Esophagus muscularis mucosa (tissue), 4 donors: ENCODE measurements at places on chromosomes 2 and 18. TPM values are rescaled to one million over a fixed set of nuclear protein-coding genes. Genes with fewer than 3 reads are reported as not detected.

DNA sequence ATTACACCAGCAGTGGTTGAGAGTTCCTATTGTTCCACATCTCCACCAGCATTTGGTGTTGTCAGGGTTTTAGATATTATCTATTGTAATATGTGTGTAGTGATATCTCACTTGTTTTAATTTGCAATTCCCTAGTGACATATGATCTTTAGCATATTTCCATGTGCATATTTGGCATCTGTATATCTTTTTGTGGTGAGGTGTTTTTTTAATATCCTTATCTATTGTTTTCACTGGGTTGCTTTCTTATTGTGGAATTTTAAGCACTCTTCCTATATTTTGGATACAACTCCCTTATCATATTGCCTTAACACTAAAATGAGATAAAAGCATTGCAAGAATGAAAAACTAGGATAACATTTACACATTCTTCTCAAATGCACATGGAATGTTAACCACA is 453.9 kb upstream of the FSIP2 start:
- DNase-seq: no peak

DNA sequence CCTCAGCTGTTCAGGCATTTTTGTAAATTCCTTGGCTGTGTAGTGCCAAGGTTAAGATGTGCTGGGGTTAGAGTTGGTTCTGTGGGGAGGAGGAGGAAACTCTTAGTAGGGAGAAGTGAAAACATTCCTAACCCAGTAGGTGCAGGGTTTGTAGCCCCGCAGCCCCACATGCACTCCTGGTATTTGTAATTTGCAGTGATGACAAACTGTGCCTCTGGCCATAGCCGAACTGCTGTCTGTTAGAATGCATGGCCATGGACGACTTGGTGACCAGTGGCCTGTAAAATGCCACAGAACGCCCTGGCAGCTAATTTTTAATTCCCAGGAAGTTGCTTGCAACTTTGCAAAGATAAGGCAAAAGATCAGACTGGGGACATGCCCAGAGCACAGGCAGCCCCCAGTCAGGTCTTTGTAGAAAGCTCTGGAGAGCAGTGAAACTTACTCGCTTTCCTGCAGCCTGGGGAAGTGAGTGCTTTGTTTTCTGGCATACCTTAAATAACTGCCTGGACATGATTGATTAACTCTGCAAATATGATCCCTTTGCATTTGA is 38.4 kb downstream of the LYPD6B start:
- DNase-seq: no peak

CD207 gene
- 0.26 TPM for total RNA-seq

DNA sequence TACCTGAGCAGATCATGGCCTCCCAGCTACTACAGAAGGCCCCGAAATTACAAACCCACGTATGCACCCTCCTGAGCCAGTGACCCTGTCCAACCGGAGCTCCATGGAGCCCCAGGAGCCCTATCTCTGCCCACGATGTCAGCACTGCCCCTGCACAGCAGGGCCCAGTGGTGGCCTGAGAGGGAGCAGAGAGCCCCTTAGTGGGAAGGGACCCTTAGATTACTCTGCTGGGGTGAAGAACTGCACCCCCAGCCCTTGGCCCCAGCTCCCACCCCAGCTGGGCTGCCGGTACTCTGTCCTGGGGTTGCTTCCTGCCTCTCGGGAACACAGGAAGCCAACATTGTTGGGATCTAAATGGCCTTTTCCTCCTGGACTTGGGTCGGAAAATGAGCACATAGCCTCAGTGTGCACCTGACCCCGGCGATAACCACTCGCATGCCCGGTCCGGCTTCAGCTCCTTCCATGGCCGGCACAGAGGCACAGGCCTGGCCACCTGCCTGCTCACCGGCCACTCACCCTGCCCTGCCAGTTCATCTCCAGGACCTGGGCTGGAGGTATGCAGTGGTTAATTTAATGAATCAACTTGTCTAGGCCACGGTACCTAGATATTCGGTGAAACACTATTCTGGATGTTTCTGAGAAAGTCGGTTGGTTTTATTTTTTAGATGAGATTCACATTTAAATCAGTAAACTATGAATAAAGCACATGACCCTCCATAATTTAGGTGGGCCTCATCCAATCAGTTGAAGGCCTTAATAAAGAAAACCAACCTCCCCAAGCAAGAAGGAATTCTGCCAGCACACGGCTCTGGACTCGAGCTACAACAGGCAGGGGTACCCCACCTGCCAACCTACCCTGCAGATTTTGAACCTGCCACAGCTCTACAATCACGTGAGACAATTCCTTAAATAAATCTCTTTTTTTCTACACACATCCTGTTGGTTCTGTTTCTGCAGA is 19.2 kb downstream of the TNS1 start:
- no peak for DNase-seq

DNA sequence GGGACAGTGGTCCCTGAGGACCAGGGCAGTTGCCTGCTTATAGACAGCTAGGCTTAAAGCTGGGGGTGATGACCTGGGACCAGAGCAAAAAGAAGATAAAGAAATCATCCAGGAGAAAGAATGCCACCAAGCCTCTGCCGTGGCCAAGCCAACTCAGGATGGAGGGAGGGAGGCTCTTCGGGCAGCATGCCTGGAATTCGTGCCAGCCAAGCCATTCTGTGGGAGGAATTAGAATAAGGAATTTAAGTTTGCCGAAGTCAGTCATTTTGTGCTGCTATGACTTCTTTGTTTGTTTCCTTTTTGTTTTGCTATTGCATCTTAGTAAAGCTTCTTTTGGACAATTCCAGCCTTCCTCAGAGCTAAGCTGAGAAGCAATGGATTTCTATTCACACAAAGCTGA is 124.1 kb downstream of the EN1 start:
- no peak for DNase-seq
